Fibroblast of lung (primary cell): ENCODE measurements at places on chromosomes 3 and 15.

- peaks cover 11% of the 10 kb centered on the region for H3K4me1 ChIP-seq
- no peaks in the 10 kb centered on the region for H3K27me3 ChIP-seq
- H3K27ac ChIP-seq, result no peak overlapping the region
- no peaks in the 10 kb centered on the region for H3K36me3 ChIP-seq
Observed at GRCh38 chr3:177468816-177469215, 271.5 kb upstream of the TBL1XR1 start.

DNA sequence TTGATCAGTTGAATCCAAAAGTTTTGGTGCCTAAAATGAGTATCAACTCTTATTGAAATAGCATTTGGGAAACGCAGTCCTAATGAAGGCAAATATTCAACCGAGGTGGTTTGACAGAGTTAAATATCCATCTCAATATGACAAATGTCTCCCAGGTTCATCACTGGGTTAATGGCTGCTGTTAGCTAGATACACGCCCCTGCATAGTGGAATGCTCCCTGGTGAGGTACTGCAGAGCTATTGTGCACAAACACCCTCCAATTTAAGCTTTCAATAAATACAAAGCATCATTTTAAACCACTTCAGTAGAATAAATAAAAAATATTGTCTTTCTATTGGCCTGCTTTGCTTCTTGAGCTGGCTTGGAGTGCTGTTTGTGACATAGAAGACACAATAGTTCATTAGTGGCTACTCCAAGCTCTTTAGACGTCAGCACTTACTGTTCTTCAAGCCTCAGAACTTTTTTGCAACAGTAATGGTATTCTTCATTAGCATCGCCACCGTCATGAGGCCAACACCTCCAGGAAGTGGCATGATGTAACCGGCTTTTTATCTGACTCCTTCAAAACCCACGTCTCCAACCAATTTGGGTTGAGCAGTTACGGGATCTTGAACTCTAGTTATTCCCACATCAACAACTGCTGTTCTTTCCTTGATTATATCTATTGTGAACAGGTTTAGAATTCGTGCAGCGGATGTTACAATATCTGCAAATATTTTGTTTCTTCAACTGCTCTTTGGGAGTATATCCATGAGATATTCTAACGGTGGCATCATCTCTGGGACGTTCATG lies 1159.6 kb upstream of the EPHA6 start:
- DNase-seq, result no peak
- no peaks in the 10 kb centered on the region for H3K36me3 ChIP-seq
- no peak overlapping the region for H3K27ac ChIP-seq
- no peaks in the 10 kb centered on the region for H3K4me1 ChIP-seq
- no peak overlapping the region for H3K4me3 ChIP-seq

GRCh38 chr15:66633041-66633937 lies 67.5 kb upstream of the LCTL start:
- H3K27me3 ChIP-seq, result peaks cover 2% of the 10 kb centered on the region
- H3K27ac ChIP-seq, result no peak overlapping the region
- DNase-seq, result no peak

DNA sequence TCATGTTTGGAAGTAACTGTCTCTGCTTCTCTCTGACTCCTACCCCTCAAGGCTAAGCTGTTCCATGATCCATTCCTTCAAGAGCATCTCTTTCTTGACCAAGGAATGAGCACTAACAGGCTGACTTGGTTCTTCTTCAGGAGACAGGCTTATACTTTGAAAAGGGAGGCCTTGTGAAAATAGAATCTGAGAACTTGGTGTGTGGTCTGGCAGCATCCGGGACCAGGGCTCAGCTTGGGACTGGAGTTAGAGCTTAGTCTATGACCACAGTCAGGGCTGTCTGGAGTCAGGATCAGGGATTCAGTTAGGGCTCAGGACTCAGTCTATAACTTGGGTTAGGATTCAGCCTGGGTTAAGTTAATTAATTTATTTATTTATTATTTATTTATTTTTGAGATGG lies 44.9 kb upstream of the SLC6A6 start:
- no peaks in the 10 kb centered on the region for H3K4me1 ChIP-seq
- DNase-seq, result no peak
- no peak overlapping the region for H3K27ac ChIP-seq
- no peak overlapping the region for H3K4me3 ChIP-seq
- peaks cover 2% of the 10 kb centered on the region for H3K27me3 ChIP-seq
- no peaks in the 10 kb centered on the region for H3K36me3 ChIP-seq

- no peaks in the 10 kb centered on the region for H3K4me1 ChIP-seq
- DNase-seq, result no peak
- no peaks in the 10 kb centered on the region for H3K36me3 ChIP-seq
- H3K4me3 ChIP-seq, result no peak overlapping the region
- H3K27me3 ChIP-seq, result no peaks in the 10 kb centered on the region
- H3K27ac ChIP-seq, result no peak overlapping the region
Observed at GRCh38 chr3:160648701-160649100, 28.3 kb upstream of the ARL14 start.

- H3K27me3 ChIP-seq, result no peaks in the 10 kb centered on the region
- H3K4me3 ChIP-seq, result no peak overlapping the region
- no peaks in the 10 kb centered on the region for H3K4me1 ChIP-seq
- H3K36me3 ChIP-seq, result peaks cover 6% of the 10 kb centered on the region
- DNase-seq, result peak; percentile 50
- H3K27ac ChIP-seq, result no peak overlapping the region
Observed at GRCh38 chr3:130971208-130971607, 55.4 kb downstream of the ASTE1 start.
